ENCODE measurements at places on chromosomes 3 and 15. TPM values are rescaled to one million over a fixed set of nuclear protein-coding genes. Genes with fewer than 3 reads are reported as not detected.

- no peak for DNase-seq
Measured at GRCh38 chr3:82079335-82079890, 318.0 kb upstream of the GBE1 start.

DNA sequence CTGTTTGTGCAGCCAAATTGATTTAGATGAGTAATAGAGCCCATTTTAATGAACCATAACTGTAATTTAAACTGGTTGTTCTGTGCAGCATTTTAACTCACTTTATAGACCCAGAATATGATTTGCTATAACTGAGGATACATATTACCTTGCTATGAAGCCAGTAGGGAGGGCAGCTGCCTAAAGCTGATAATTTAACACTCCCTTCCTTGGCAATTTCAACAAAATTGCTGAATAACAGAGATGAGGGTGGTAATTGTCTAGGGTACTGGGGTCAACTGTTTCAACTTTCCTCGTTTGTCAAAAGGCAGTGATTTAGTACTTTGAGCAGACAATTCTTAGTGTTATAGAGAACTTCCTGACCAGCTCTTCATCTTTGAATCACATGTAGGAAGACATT lies 304.9 kb upstream of the POU1F1 start:
- DNase-seq, result no peak

GRCh38 chr3:81485444-81485865 lies 276.0 kb downstream of the GBE1 start:
- DNase-seq, result no peak

DNA sequence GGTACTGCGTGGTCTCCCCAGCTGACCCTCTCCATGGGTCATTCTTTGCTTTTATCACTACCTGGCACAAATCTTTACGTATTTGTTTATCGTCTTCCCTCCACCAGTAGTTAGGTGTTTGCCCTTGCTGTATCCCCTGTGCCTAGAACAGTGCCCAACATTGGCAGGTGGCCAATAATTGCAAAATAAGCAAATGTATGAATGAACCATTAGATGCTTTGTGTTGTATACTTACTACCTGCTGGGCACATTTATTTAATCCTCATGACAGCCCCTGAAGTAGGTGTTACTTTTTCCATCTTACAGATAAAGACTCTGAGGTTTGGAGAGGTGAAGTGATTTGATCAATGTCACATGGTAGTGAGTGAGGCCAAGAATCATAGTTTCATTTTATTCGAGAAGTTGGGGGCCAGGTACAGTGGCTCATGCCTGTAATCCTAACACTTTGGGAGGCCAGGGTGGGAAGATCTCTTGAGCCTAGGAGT lies 2.0 kb upstream of the TWF2 start:
- no peak for DNase-seq

DNA sequence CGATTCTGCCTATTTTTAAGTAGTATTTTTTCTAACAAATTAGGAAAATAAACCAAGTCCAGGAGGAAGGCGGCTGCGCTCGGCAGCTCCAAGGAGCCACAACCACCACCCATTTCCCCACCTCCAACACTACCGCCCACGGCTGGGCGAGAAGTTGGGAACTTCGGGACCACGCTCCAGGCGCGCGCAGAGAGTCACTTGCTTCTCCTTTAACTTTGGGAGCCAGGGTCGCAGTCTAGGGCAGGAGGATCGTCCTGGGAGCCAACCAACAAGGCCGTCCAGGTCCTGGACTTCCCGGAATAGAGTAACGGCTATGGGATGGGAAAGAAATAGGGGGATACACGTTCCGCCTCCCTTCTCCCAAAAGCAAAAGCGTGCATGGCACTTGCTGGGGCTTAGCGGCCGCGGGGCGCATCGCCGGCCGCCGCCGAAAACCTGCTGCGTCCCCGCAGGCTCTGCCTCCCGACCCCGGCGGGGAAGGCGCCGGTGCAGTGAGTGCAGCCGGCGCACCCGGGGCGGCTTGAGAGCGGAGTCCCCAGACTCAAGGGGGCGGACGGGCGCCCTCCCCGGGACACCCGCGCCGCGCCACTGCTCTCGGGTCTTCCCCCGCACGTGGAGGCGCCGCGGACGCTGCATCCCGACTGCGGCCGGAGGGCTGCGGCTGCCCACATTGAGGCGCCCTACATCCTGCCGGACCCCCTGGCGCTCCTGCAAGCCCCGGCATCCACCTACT lies 699 bp downstream of the MEGF11 start:
- no peak for DNase-seq

DNA sequence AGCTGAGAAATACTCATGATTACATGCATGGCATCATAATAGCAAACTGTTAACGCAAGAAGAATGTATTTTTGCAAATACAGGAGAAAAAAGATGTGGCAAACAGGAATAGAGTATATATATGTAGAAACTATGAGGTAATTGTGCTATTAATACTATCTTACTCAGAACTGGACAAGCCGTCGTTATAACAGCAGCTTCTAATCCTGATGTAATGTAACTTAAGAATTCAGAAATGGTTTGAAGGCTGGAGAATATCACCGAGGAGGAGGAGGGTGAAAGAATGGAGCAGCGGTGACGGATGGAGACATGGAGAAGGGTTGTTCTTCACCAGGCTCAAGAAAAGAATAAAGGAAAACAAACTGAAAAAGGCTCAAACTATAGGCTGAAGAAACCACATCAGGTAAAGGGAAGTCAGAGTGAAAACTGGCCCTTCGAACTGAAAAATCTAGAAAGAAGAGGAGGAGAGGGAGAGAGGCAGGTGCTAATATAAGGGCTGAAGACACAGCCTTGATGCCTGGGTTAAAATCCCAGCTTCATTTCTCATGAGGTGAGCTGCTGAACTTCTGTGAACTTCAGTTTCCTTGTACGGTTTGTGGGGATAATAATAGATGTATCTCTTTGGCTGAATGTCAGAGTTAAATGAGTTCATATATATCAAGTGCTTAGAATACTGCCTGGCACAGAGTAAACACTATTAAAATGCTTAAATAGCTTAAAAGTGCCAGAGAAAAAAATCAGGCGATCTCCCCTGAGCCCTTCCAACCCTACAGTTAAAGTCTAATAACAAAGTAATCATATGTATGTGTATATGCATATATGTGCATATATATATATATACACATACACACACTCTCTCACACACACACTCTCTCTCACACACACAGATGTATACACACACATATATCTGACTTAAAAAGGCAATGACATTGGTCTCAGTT lies 43.9 kb downstream of the GOLIM4 start:
- no peak for DNase-seq

- DNase-seq, result no peak
Measured at GRCh38 chr3:45573591-45573990, 21.0 kb upstream of the LIMD1 start.

DNA sequence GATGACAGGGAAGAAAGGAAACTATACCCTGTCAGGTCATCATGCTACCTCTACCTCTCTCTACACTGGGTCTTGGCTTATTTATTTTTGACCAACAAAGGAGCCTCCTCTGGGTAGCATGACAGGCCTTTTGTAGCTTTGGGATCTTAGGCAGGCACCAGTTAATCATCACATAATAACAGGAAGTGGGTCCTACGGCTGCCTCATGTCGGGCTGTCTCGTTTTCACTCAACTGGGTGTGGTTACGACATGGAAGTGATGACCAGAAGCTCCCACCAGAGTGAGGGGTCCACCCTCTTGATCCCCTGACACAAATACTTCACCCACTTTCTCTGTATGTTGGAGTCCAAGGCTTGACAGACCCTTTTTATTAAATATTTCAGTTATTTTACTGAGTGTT lies 105.3 kb downstream of the CD47 start:
- no peak for DNase-seq

DNA sequence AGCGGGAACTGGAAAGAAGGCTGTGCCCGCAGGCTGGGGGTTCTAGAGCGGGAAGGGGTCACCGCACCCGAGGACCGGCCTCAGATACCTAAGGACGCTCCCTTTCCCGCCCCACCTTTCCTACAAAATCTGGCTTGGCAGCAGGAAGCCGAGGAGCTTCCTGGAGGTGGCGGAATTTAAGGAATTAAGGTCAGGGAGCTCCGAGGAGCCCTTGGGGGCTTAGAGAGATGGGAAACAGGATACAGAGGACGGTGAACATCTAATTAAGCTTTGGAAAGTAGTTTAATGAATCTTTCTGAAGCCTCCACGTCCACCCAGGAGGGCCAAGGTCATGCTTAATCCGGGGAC lies 507 bp upstream of the AP3B2 start:
- no peak for DNase-seq

DNA sequence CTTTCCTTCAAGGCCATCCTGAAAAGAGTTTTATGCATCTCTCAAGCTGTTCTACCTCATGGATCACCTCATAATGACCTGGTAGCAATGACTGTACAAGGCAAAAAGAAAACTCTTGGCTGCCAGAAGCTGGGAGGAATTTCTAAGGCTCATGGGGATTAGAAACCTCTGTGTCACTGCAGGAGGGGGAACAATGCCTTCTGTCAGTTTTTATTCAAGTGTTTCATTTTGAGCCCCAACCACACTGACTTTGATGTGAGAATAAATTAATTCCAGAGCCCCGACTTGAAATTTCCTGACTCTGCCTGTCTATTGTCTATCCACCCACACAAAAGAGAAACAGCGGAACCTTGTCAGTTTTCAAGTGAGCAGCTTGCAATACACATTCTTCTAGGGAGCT lies 58.7 kb upstream of the MRPL3 start:
- DNase-seq, result no peak

DNA sequence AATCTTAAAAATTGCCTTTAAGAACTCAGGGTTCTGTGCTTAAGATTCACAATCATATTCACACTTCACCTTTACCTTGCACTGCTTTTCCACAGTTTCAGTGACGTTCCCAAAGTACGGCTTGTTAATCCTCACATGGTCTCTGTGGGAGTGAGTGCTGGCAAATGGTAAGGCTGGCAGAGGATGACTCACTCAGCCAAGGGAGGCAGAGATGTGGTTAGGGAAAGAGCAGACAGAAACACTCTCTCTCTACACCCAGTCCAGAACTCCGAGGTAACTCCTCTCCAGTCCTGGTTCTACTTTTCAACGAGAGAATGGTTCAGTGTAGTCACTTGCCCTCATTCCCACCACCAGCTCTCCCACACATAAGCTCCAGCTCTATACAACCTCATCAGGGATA lies 33.1 kb downstream of the RASGRP1 start:
- DNase-seq, result no peak

- no peak for DNase-seq
Measured at GRCh38 chr3:24748520-24748919, 253.9 kb upstream of the THRB start.

GRCh38 chr3:158717576-158717975 lies 14.7 kb downstream of the RARRES1 start:
- DNase-seq, result no peak

- DNase-seq, result peak; percentile 66
Measured at GRCh38 chr3:137948400-137949072, 61.4 kb upstream of the CLDN18 start.

DNA sequence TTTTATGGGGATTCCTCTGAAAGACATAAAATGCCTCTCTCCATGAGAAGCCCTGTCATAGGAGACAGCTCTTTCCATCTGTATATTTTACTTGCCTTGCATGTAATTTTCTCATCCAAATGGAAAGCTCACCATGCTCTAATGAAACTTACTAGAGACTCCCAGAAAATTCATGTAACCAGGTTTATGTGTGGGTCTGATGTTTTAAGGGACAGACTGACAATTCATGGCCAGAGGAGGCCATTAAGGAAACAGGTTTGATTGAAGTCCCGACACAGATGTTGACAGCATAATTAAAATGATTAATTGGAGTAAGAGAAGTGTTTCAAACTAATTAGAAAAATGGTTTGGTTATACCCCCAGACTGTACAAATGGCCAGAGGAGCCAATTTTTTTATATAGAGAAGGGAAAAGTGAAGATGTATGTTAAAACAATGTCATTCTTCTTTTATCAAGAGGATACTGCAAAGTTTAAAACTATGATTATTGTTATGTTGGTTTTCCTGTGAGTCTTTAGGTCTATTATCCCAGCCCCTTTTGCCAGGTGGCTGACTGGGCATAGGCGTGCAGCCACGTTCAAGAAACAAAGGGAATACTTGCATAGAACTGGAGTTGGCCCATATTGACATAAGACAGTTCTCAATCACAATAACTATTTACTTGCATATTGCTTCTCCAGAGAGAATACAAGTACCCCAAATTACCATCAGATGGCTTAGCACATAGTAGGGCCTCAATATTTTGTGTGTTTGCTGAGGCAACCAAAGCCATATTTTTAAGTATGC lies 64.8 kb downstream of the RBMS3 start:
- no peak for DNase-seq

DNA sequence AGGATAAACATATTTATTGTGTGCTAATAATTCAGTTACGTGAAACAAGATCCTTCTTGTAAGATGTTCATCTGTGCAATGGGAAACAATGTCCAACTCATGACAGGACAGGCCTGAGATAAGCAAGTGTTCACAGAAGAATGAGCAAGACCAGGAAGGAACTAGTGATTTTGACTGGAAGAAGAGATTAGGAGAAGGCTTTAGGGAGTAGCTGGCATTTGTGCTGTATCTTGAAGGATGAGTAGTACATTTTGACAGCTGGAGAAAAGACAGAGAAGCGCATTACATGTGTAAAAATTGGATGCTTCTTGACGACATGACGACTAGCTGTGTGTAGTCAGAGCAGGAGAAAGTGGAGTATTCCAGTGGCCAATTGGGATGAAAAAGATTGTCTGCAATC lies 48.4 kb downstream of the GBE1 start:
- DNase-seq, result no peak

DNA sequence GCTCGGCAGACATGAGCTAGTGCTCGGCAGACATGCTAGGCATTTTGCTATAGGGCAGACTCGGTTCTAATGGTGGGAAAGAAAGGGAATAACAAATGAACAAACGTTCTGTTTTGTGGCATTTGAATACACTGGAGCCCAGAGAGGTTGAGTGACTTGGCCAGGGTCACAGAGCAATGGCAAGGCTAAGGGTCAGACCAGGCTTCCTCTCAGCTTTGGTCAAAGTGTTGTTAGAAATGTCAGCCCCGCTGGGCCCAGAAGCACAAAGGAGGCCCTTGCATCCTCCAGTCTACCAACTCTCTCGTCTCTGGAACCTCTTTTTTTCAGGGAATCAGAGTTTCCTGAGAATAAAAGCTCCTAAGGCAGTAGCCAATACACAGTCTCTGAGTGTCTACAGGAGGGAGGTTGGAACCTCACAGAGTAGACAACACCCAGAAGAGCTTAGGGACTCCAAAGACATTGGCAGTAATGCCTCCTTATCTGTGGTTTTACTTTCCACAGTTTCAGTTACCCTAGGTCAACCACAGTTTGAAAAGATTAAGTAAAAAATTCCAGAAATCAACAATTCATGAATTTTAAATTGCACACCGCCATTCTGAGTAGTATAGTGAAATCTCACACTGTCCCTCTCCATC lies 47.3 kb downstream of the SSUH2 start:
- no peak for DNase-seq

GRCh38 chr15:33098094-33099058 lies 96.1 kb downstream of the FMN1 start:
- DNase-seq, result no peak

AADACL2 gene
- total RNA-seq, result 0.33 TPM

LIPH gene
- not detected for total RNA-seq

WNT7A gene
- total RNA-seq, result not detected

GOLGA6A gene
- total RNA-seq, result 1.2 TPM

VWA5B2 gene
- 0.32 TPM for total RNA-seq

LYSMD2 gene
- total RNA-seq, result 12.3 TPM

PTX3 gene
- total RNA-seq, result 4.8 TPM

SNTN gene
- total RNA-seq, result not detected

Measured in esophagus muscularis mucosa (tissue), 4 donors.